ENCODE measurements at places on chromosomes 13 and 19.

- H3K4me3 ChIP-seq, result no peak overlapping the region
- no peaks in the 10 kb centered on the region for H3K4me1 ChIP-seq
- DNase-seq, result no peak
- H3K36me3 ChIP-seq, result no peaks in the 10 kb centered on the region
- no peaks in the 10 kb centered on the region for H3K27me3 ChIP-seq
These were observed 122.8 kb downstream of the SHISA2 start for GRCh38 chr13:25928941-25929505.

GRCh38 chr13:80618781-80619180, 277.9 kb upstream of the SPRY2 start:
- no peak for DNase-seq
- H3K36me3 ChIP-seq, result no peaks in the 10 kb centered on the region
- no peaks in the 10 kb centered on the region for H3K27me3 ChIP-seq
- no peak overlapping the region for H3K27ac ChIP-seq
- H3K4me3 ChIP-seq, result no peak overlapping the region

- no peaks in the 10 kb centered on the region for H3K27me3 ChIP-seq
- H3K27ac ChIP-seq, result no peak overlapping the region
- no peak for DNase-seq
These were observed 194.3 kb downstream of the TEX29 start for GRCh38 chr13:111514610-111515306.

DNA sequence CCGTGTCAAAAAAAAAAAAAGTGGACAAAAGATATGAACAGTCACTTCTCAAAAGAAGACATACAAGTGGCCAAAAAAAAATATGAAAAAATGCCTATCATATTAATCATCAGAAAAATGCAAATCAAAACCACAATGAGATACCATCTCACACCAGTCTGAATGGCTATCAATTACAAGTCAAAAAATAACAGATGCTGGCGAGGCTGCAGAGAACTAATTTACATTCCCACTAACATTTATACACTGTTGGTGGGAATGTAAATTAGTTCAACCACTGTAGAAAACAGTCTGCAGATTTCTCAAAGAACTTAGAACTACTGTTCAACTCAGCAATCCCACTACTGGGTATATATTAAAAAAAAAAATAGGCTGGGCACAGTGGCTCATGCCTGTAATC, 26.5 kb upstream of the FOXO1 start:
- no peaks in the 10 kb centered on the region for H3K4me1 ChIP-seq
- H3K36me3 ChIP-seq, result no peaks in the 10 kb centered on the region
- H3K27me3 ChIP-seq, result no peaks in the 10 kb centered on the region
- DNase-seq, result no peak

DNA sequence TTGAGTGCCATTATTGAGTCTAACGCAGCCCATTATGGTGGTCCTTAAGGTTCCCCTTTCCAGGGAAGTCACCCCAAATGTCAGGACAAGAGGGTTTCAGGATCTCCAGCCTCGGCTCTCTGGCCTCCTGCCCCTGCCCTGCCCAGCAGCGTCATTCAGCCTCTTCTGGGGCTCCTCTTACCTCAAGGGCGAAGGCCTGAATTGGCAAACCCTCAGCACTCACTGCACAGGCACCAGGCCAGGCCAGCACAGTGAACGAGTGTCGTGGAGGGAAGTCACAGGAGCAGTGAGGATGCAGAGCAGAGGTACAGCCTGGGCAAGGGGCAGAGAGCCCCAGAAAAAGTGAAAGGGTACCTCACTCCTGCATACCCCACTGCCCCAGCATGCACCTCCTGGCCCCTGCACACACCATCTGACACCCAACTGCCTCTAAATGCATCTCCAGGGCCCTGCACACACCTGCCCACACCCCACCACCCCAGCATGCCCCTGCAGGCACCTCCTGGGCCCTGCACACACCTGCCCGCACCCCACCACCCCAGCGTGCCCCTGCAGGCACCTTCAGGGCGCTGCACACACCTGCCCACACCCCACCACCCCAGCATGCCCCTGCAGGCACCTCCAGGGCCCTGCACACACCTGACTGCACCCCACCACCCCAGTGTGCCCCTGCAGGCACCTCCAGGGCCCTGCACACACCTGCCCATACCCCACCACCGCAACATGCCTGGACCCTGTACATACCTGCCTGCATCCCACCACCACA, 19.8 kb downstream of the SLC25A42 start:
- H3K27ac ChIP-seq, result no peak overlapping the region
- H3K4me1 ChIP-seq, result no peaks in the 10 kb centered on the region
- H3K4me3 ChIP-seq, result no peak overlapping the region
- no peaks in the 10 kb centered on the region for H3K27me3 ChIP-seq

DNA sequence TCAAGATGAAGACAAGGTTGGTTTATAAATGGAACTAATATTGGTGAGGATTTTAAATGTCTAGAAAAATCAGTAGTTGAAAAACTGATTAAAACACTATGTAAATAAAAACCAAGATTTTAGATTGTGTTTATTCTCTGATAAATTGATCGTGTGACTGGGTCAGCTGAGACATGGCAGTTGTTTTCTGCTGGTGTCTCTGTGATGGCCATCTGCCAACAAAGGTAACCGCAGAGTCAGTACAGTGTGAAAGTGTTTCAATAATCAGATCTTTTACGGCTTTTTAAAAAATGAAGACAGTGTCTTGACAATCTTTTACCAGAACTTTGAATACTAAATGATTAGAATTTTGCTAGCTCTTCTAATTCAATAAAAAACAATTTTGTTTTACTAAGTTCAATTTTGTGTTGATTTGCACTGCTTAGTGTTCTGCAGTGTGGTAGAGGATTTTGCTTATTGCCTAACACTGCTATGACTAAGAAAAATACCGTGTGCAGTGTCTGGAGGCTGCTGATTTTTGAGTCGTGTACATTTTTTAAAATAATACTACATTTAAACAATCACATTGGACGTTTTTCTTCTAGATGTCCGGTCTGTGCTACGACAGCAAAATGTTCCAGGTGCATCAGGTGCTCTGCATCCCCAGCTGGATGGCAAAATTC, 32.7 kb upstream of the GPR183 start:
- no peak overlapping the region for H3K4me3 ChIP-seq
- H3K36me3 ChIP-seq, result no peaks in the 10 kb centered on the region
- DNase-seq, result no peak

DNA sequence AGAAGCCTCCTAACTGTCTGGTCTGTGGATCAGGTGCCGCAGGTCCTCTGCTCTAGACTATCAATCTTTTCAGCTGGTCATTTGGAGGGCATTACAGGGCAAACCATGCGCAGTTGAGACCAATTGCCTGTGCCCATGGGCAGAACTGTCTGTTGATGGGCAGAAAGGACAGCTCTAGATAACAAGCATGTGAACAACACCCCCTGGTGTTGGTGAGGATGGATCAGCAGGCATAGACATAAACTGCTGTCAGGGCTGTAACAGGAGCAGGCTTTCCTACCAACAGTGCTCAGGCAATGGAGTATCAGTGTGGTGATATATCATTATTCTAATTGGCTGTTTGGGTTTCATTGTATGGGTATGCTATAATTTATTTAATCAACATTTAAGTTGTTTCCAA, 104.7 kb upstream of the KL start:
- no peak for DNase-seq
- no peaks in the 10 kb centered on the region for H3K36me3 ChIP-seq
- no peak overlapping the region for H3K27ac ChIP-seq
- no peaks in the 10 kb centered on the region for H3K4me1 ChIP-seq

GRCh38 chr13:106498571-106498970, 36.9 kb downstream of the EFNB2 start:
- no peaks in the 10 kb centered on the region for H3K4me1 ChIP-seq
- H3K27ac ChIP-seq, result no peak overlapping the region
- H3K4me3 ChIP-seq, result no peak overlapping the region
- no peaks in the 10 kb centered on the region for H3K27me3 ChIP-seq

GRCh38 chr19:18612772-18613588, at the start of gene TMEM59L:
TMEM59L (plus strand) TSS chr19:18612870; CDS start chr19:18612959, 89 bp downstream.
- peak within 1 kb of the TSS; percentile 19 for H3K4me3 ChIP-seq
- H3K4me1 ChIP-seq, result peaks cover 18% of the 10 kb centered on the region
- no peaks in the 10 kb centered on the region for H3K36me3 ChIP-seq

- DNase-seq, result no peak
- H3K4me1 ChIP-seq, result no peaks in the 10 kb centered on the region
- H3K27ac ChIP-seq, result no peak overlapping the region
- H3K27me3 ChIP-seq, result no peaks in the 10 kb centered on the region
- H3K4me3 ChIP-seq, result no peak overlapping the region
- H3K36me3 ChIP-seq, result no peaks in the 10 kb centered on the region
These were observed 26.7 kb downstream of the FAAP24 start for GRCh38 chr19:32998722-32999121.

DNA sequence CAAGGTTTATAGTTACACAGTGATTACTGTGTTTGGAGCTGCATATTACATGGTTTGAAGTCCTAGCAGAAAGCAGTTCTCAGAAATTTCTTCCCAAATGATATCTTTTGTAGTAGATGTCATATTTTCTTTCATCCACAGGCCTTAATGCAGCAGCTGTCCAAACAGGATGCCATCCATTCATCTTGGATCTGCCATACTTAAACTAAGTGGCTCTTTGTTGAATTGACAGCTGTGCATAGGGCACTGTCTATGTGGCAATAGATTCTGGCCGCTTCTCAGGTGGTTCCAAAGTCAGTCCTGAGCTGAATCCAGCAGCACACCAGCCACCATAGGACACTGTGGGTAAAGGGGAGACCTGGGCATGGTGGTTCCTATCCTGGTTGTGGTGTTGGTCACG, 41.6 kb upstream of the SPRY2 start:
- no peak overlapping the region for H3K27ac ChIP-seq
- DNase-seq, result no peak
- H3K36me3 ChIP-seq, result no peaks in the 10 kb centered on the region
- no peaks in the 10 kb centered on the region for H3K27me3 ChIP-seq

Data from left lung (tissue), 14 donors.